ENCODE measurements at places on chromosomes 16 and 17.

DNA sequence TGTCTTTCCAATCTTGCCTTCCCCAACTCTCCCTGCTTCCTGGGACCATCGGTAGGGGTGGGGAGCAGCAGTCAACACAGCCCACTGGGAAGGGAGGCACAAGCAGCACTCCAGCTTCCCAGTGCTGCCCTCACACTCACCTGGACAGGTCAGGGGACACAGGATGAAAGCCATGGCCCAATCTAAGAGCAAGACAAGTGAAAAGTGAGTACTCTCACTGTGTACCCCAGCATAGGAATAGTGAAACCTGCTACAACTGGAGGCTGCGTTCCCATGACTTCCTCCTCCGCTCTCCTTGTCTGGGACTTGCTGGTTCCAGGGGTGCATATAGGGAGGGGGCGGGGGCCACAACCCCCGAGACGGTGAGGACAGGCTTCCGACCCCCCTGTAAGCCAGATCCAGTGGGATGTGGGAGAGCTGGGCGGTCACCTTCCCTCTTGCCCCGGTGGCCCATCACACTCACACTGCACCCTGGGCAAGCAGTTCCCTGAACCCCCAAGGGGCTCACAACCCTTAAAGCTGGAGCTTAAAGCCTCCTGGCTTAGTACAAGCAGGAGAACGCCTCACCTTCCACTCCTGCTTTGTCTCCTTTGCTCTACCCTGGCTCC, 29.5 kb upstream of the SLC25A19 start:
- no peak for DNase-seq

- no peak for DNase-seq
Observed at GRCh38 chr16:24975428-24975889, 39.7 kb downstream of the ARHGAP17 start.

DNA sequence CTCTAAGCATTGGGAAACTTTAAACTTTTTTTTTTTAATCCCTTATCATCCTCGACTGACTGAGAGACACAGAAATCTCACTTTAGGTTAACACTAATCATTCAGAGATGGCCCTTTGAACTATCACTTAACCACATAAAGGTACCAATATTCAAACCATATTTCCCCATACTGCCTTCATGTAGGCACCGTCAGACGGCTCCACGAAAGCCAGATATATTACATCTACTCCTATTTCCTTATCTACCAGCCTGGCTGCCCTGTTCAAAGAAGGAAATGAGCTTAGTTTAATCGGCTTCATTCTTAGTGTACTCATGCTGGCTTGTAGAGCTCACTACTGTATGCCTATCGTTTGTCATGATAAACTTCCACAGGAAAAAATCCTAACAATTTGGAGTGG, 270.9 kb downstream of the CEP112 start:
- no peak for DNase-seq

DNA sequence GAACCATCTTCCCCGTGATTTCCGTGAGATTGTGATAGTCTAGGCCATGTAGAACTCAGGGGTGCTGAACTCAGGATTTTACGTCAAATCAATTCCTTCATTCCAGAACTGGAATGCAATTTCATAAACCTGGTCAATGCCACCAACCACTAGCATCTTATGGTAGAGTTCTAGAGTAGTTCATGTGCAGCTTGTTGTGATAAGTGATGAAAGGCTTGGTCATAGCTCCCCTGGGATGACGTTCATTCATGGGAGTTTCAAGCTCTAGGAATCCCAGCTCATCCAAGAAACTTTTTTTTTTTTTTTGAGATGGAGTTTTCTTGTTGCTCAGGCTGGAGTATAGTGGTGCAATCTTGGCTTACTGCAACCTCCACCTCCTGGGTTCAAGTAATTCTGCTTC, 3.7 kb upstream of the DPEP2 start:
- DNase-seq = no peak

DNA sequence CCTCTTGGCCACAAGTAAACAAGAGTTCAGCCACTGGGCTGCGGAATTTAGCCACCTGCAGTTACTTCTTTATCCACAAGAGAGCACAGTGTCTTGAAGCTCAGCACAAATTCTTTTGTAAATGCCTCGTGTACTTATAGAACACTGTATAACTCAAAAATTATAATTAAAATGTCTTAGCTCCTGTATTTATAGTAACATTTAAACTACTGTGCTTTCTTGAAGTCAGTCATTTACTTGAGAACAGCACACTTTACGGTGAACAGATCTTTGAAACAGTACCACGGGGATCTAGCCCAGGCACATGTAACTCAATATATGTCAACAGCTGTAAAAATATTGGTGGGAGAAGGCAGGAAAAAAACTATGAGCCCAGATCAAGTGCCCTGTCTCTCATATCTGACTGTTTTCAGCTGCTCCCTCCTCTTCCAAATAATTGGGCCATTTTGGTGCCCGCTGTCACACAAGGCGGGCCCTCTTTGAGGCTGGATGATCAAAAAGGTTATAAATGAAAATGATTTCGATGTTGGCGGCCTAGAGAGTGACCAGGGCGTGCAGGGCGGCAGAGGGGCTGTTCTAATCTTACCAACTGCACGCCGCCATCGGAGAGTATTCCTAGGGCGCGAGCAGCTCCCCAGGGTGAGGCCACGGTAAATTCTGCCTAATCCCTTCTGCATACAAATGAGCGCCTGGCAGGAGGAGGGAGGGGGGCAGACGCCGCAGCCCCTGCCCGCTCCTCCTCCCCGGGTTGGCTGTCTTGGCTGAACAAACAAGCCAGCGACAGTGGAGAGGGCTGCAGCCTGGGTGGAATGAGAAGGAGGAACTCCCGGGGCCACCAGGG, 183.2 kb downstream of the C16orf78 start:
- DNase-seq = peak; percentile 83

DNA sequence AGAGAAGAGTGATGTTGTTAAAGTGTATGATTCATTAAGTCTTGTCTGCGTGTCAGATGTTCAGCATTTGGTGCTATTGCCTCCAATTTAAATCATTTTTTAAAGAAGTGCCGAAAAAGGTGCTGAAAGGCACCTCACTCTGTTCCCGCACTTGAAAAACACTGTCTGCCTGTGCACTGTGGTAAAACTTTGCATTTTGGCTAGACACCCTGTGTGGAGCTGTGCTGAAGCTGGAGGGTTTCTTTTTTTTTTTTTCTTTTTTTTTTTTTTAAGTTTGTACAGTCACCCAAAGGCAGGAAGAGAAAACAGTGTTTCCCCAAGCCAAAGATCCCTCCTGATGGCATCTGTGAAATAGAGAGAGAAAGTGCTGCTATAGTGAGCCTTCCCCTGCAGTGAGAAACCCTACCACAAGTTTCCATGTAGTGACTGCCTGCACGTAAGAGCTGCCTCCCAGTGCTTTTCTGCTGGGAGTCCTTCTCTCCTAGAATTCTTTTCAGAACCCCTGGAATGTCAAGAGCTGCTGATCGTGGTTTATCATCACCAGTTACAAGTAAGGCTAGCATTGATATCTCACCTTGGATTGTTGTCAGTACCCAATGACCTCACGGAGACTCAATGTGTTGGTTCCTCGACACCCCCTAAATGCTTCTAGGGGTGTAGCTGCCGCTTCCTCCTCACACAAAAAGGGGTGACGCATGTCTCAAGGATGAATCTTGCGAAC, 116.0 kb upstream of the SOX9 start:
- no peak for DNase-seq

GRCh38 chr17:27268394-27269085, 25.4 kb upstream of the WSB1 start:
- no peak for DNase-seq

- DNase-seq = no peak
Observed at GRCh38 chr17:82917699-82918345, 78.0 kb upstream of the ZNF750 start.

- no peak for DNase-seq
Observed at GRCh38 chr16:4940719-4941118, 3.8 kb upstream of the PPL start.

DNA sequence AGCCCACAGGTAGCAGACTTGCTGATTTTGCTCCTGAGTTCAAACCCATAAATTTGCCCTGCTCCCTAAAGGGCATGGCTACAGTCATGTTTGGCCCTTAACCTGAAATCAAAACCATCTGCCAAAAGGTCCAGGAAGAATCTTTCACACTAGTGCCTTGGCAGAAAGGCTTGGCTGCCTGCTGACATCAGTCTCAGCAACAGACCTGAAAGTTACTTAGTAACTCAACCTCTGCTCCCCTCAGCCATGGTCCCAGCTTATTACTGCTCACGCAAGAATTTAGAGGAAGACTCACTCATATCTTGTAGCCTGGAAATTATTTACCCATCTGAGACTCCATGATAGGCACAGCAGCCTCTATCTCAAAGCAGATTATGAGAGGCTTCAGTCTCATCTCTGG, 98.0 kb upstream of the KIF2B start:
- no peak for DNase-seq

GRCh38 chr17:72913142-72913682, 179.3 kb downstream of the SLC39A11 start:
- no peak for DNase-seq

DNA sequence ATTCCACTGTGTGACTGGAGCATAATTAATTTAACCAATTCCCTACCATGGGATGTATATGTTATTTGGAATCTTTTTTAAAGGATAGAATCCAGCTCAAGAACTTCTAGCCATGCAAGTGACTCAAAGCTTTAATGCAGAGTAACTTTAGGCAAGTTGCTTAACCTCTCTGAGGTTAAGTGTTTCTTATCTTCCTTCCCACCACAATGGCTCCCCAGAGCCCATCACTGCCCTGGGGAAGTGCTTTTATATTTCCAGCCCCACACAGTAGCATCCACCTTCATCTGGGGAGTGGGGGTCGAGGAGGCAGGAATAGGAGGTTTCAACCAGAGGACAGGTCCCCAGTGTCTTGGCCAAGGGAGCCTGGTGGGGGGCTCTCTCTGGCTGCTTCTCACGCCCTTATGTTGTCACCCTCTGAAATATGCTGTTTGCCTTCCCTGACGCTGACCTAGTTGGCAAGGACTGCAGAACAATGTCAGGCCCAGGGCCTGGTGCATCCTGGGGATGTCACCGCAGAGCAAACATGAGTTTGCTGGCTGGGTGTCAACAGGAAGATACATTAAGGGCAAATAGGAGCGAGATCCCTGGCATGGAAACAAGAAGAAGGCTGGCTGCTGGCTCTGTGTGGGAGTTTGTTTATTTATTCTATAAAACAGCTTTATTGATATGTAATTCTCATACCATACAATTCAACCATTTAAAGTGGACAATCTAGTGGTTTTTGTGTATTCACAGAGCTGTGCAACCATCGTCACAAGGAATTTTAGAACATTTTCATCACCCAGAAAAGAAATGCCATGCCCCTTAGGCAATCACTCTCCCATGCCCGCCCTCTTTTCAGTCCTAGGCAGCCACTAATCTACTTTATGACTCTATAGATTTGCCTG, 46.6 kb upstream of the WSB1 start:
- peak; percentile 87 for DNase-seq

DNA sequence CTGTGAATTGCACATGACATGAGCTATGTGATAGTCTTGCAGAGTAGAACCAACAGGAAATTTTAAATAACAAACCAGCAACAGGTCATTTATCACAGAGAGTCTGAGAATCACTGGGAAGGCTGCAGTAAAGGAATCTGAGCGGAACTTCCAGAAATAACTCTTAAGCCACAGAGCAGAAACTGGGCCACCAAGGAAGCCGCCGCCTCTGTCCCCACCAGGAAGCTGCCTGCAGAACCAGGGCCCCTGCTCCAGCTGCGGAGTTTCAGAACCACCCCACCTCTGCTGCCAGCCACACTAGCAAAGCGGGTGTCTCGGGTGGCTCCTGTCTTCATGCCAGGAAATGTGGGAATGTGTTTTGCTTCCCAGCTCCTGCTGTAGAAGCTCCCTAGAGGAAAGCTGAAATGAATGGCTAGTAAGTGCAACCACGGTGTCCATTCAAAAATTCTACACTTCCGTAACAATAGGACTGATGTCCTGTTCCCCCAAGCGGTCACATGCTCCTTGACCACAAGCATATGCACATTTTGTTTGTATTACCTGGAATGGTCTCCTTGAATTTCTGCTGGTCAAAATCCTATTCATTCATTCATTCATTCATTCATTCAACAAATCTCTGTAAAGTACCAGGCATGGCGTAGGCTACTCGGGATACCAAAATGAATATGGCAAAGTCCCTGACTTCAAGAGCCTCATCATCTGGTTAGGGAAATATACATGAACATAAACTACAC, 7.7 kb upstream of the ITPRIPL2 start:
- no peak for DNase-seq

DNA sequence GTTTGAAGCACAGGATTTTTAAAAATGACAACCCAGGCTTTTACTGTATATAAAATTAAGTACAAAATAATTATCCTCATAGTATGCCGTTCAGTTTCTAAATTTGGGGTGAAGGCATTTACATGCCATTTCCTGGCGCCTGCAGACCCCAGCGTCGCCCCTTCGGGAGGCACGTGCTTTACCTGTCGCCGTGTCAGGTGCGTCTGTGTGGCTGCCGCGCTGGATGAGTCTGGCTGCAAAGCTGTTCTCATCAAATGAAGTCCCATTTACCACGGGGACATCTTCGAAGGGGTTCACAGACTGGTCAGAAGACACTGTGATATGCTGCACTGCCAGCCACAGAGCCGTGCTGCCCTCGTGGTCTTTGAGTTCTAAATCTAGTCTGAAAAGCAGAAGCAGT, 51.8 kb downstream of the CYB5D2 start:
- no peak for DNase-seq

DNA sequence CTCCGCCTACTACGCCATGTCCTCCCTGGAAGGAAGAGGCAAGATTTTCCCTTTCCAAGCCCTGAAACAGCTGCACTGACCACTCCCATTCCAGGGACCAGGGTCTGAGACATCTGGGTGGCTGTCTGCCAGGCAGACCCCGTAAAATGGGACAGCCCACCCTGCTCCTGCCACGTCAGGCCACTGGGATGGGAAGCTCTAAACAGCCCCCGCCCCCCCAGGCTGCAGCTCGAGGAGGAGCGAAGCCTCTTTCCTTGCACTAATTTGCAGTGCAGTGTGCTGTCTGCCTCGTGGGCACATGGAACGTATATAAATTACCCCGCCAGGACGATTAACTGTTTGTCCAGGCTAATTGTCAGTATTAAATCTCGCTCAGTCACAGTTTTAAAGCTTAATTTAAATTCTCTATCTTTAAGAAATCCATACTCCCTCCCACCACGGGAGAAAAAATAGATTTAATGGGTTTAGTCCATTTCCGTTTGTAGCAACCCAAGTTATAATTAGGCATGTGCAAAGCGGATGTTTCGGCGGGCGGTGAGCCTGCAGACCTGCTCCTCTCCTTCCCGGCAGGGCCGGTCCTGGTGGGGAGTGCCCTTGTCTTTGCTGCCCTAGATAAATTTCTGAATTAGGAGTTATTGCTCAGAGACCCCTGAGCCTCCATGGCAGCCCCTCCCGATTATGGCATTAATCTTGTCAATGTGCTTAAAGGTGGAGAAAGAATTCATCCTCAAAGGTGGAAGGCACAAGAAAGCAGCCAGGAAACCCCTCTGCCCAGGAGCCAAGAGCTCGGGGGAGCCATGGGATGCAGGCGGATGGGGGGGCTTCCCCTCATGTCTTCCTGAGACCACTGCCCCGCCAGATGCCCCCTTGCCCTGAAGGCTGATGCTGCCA, 268.0 kb upstream of the TNRC6C start:
- no peak for DNase-seq

- no peak for DNase-seq
Observed at GRCh38 chr16:69593751-69594255, 28.0 kb downstream of the NFAT5 start.
